ENCODE measurements at places on chromosomes 5 and 9.

- no peak for DNase-seq
Observed at GRCh38 chr5:30850866-30851265, 342.6 kb upstream of the CDH6 start.

GRCh38 chr9:133429214-133429613 is 7.0 kb downstream of the ADAMTS13 start:
- no peak for DNase-seq

GRCh38 chr5:160903551-160903950 is 51.5 kb upstream of the ATP10B start:
- DNase-seq, result no peak

DNA sequence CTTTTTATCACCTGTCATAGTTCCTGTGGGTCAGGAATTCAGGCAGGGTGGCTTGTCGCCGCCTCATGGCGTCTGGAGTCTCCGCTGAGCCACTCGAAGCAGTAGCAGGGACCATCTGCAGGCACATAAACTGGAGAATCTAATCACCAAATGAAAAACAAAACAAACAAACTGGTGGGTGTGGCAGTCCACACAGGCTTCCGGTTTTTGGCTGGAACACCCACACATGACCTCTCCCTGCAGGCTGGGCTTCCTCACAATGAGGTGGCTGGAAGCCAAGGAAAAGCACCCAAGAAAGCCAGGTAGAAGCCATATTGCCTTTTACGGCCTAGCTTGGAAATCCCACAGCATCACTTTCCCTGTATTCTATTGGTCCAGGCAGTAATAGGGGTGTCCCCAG is 197.0 kb downstream of the SYK start:
- DNase-seq, result no peak

GRCh38 chr5:163089926-163090325 is 347.5 kb upstream of the CCNG1 start:
- DNase-seq, result no peak

- DNase-seq, result no peak
Observed at GRCh38 chr9:4308482-4308881, 8.6 kb upstream of the GLIS3 start.

DNA sequence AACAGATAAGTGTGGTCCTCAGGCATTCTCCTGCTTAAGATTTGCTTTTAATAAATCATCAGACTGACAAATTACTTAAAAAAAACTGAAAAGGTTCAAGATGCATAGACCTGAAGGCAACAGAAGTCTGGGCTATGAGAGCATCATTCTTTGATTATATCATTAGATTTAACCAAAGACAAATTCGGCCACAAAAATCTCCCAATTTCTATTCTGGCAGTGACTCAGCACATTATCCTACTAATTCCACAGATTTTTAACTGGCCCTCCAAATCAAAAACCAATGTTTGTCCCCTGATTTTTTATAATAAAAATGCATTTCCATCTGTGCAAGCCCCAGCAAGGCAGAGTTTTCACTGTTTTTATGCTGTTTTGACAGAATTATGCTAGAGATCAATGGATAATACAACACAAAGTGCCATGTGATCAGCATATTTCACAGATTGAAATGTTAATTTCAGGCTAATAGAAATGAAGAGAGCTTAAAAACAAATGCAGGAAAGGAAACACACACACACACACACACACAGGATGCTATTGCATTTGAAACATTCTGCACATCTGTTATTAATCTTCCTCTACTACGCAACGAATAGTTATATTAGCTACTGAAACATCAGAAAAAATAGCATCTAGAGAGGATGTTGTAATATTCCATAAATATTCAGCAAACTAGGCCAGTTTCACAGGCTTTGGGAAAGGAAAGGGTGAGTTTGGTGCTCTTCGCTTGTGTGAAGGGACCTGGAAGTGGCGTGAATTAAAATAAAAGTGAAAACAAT is 177.6 kb upstream of the ST8SIA4 start:
- no peak for DNase-seq

DNA sequence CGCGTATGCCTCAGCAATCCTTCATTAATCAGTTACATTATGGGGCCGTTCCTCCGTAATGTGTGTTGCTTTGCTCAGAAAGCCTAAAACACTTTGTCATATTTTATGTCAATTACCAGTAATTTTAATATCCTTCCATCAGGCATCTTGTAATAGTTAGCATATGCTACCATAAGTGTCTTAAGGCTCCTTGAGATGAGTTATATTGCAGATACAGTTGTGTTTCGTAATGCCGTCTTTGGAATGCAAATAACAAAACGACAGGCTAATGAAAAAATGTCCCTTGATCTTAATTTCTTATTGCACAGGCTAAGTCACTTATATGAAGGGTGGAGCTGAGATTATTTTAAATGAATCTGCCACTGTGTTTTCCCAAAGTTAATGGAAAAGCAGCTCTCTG is 50.5 kb downstream of the TBCA start:
- no peak for DNase-seq

DNA sequence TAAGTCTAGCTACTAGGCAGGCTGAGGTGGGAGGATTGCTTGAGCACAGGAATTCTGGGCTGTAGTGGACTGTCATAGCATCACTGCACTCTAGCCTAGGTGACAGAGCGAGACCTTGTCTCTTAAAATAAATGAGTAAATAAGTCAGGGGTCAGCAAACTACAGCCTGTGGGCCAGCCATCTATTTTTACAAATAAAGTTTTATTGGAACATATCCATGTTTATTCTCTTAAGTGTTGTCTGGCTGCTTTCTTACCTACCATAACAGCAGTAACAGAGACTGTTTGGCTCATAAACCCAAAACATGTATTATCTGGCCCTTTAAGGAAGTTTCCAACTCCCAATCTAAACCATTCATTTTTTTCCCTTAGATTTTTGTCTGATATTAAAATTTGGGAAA is 29.6 kb downstream of the DIMT1 start:
- no peak for DNase-seq

- no peak for DNase-seq
Observed at GRCh38 chr5:9468060-9468388, 77.9 kb downstream of the SEMA5A start.

DNA sequence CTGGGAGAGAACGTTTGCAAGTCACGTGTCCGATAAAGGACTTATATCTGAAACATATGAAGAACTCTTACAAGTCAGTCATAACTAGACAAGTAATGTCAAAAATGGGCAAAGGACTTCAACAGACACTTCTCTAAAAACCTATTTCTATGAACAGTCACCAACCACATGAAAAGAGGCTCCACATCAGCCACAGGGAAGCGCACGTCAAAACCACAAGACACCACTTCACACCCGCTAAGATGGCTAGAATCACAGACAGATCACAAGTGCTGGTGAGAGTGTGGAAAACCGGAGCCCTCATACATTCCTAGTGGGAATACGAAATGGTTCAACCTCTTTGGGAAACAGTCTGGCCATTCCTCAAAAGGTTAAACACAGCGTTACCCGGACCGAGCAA is 11.5 kb upstream of the CARD9 start:
- DNase-seq, result no peak
